Nephron progenitor cell (in vitro differentiated cells): ENCODE measurements at places on chromosomes 16 and 17.

DNA sequence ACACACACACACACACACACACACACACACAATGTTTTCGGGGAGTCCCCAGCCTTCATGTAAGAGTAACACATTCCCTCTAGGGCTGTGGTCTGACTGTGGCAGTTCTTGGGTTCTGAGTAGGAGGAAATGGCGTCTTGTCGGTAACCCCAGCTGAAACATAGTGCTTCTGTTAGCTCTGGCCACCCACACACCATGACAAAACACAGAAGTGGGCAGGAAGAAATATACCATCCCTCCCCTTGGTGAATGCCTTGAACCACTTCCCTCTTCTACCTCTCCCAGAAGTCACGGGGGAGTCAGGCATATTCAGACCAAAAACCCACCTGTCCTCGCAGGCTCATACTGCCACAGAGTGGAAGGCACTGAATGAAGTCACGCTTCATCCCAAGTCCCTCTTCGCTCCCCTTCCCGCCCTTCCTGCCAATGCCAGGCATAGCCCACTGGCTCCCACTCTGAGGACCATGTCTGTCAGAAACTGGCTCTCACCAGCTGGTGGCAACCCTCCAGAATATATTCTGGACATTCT lies 11.5 kb downstream of the SLC35B1 start:
- no peak for DNase-seq

GRCh38 chr17:21463779-21464407 lies 87.7 kb downstream of the KCNJ12 start:
- DNase-seq: peak; percentile 65

DNA sequence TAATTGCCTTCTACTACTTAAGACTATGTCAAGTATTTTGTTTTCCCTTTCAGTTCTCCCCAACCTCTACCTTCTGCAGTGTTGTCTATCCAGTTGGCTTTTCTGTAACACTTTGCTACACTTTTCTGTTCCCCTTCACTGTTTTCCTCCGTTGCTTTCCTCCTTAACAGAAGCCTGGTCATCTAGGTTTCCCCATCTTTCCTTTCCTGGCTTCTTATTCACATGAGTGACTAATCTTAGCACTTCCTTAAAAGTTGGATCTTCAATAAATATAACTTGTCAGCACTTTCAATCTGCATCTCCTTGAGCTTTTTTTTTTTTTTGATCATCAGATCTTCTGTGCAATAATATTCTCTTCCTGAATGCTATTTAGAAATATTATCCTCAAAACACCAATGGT lies 2.8 kb upstream of the SLFN11 start:
- DNase-seq: no peak

- DNase-seq: no peak
Observed at GRCh38 chr16:65418435-65418834, 296.6 kb upstream of the CDH11 start.

GRCh38 chr16:58102665-58103392 lies 26.4 kb downstream of the CFAP20 start:
- no peak for DNase-seq

DNA sequence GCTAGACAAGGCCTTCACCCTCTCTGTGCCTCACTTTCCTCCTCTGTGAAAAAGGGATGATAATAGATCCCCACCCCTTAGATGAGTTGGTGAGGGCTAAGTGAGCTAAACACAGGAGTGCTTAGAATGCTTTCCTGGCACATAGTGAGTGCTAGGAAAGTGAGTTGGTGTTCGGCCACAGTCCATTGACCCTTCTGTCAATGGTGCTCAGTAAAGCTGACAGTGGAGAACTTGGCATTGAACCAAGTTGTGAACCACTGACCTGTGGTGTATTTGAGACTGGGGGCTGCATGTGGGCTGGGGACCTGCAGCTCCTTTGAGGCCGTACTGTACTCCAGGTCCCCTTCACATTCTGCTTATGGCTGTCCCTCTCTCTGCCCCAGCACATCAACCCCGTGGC lies 4.8 kb downstream of the PLK1 start:
- DNase-seq: no peak

- DNase-seq: no peak
Observed at GRCh38 chr17:80018917-80019651, 16.6 kb downstream of the TBC1D16 start.

DNA sequence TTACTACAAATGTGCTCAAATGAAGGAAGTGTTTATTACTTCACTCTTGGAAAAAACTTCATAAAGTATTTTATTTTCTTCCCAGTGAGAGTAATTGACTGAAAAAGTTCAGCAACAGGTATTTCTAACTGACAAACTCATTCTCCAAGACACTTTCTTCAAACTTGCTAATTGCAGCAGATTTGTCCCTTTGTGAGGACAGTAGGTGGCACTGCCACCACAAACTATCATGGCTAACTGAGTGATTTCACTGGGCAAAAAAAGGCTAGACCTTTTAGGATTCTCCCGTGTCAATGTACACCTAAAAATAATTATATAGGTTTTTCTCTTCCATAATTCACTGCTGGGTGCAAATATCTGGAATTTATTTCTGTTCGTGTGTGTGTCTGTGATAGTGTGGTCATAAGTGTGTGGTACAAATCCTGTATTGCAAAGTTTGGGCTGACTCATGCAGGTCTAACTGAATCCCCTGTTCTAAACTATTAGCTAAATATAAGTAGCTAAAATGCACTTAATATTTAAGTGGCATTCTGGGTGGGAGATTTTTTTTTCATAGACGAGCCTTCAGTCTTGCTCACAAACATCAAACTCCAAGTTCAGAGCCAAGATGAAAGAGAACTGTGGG lies 3.9 kb downstream of the HS3ST3A1 start:
- DNase-seq: peak; percentile 26

GRCh38 chr16:84349862-84350684 lies 18.3 kb upstream of the ATP2C2 start:
- DNase-seq: no peak
